Astrocyte of the cerebellum (primary cell): ENCODE measurements at places on chromosomes 16 and 17.

DNA sequence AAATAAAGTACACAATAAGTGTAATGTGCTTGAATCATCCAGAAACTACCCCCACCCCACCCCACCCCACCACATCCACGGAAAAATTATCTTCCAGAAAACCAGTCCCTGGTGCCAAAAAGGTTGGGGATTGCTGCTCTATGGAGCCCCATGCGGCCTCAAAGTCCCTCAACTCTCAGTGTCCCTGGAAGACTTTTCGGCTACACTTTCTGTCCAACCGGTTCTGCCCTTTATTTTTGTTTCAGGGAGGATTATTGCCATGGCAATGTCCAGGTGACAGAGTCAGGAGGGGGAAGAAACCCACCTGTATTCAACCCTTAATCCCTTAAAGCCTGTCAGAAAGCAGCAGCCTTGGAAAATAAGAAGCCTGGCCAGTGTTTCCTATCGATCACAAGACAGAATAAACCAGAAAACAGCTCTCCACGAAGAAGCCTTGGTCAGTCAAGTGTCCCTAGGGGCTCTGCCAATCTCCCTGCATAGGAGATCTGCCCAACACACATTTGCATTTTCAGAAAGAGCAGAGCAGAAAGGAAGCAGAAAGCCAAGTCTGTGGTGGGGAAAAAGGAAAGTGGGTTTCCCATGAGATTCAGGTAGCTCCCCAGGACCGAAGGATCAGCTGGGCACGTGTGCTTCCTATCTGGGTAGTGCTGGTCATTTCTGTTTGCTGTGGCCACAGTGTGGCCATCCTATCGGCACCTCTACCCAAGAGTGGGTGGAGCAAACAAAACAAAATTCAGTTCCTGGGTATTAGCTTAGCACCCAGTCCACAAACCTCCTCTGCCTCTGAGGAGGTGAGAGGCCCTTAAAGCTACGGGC lies 342.7 kb downstream of the SOX9 start:
- DNase-seq: no peak

- DNase-seq: no peak
These were observed 94.6 kb downstream of the BANP start for GRCh38 chr16:88045820-88046303.

GRCh38 chr16:53404959-53405358 lies 29.3 kb upstream of the RBL2 start:
- DNase-seq: no peak

DNA sequence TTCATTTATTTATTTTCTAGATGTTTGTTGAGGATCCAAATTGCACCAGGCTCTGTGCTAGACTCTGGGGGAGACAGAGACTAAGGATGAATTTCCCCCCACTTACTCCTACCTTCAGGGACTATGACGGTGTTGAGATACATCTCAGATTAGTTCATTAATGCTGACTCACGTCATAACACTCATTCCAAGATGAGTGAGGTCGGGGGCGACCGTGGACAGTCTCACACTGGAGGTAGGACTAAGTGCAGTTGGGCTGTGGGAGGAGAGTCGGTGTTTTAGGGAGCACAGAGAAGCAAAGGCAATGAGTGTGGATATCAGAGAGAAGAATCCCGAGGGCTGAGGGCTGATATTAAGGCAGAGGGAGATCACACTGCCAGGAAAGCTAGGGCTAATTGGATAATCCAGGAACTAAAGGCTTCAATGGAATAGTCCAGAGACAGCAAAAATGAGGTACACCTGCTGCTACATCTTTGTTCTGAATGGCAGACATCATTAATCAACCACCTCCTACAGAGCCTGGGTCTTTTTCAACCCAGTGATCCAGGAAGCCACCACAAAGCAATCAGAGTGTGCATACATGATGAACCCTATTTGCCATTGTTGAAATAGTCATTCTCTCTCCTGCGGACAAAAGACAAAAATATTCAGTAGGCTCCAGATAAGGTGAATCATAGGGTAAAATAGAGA lies 38.6 kb upstream of the CACNG4 start:
- DNase-seq: no peak

DNA sequence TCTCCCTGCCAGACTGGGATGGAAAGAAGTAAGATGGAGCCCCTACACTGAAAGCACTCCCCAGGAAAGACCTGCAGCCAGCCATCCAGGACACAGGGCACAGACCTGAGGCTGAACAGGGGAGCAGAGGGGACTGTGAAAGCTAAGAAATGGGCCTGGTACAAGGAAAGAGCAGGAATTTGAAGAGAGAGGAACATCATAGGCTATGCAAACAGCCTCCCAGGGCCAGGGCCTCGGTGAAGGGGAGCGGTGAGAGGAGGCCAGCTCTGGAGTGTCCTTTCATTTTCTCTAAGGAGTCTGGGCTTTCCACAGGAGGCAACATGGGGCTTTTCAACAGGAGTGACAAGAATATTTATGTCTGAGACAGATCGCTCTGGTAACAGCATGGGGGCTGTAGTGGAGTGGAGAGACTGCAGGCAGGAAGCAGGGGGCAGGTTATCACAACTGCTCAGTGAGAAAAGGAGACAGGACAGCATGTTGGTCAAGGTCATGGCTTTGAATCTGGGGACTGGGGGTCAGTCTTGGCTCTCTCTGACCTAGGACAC lies 50.1 kb downstream of the TOM1L2 start:
- no peak for DNase-seq

DNA sequence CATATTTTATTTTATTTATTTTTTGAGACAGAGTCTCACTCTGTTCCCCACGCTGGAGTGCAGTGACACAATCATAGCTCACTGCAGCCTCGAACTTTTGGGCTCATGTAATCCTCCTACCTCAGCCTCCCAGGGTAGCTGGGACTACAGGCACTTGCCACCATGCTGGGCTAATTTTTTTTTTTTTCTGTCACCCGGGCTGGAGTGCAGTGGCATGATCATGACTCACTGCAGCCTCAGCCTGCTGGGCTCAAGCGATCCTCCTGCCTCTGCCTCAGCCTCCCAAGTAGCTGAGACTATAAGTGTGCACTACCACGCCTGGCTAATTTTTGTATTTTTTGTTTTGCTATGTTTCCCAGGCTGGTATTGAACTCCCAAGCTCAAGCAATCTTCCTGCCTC lies 17.1 kb downstream of the UNC45B start:
- DNase-seq: no peak

DNA sequence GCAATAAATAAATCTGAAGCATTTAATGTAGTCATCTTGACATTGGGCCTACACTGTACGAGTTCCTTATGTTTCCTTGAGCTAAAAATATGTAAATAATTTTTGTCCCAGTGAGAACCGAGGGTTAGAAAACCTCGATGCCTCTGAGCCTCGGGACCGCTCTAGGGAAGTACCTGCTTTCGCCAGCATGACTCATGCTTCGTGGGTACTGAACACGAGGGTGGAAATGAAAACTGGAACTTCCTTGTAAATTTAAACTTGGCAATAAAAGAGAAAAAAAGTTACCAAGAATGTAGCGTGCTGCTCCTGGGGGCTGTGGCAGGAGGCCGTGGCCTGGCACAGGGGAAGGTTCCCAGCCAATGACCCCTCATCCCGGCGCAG lies 74.1 kb downstream of the SOCS1 start:
- DNase-seq: no peak

- DNase-seq: no peak
These were observed 14.0 kb upstream of the DPEP1 start for GRCh38 chr16:89599451-89599858.

DNA sequence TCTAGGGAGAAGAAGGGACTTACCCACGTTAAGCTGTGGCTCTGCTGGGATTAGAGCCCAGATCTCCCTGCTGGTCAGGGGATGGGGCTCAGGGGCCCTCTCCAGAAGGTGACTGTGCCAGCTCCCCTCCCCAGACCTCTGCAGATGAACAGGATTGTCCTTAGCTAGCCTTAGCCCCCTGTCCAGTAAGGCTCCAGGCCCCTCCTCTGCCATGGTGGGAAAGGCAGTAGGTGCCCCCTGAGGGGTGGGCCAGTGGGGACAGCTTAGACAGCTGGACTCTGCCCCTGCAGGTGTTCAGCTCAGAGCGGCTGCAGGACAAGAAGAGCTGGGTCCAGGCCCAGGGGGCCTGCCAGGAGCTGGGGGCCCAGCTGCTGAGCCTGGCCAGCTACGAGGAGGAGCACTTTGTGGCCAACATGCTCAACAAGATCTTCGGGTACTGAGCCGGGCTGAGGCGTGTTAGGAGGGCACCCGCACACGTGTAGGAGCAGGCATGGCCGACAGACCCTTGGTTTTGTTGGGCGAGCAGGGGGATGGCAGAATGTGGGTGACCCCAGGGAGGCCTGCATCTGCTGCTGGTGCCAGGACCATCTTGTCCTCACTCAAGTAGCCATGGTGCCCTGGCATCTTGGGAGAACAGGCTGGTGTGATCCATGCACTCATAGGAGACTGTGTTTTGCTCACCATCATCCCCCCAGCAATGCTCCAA lies 50.9 kb downstream of the MRC2 start:
- DNase-seq: no peak

- DNase-seq: no peak
These were observed 21.0 kb downstream of the SLC7A6OS start for GRCh38 chr16:68289621-68290329.
